Liver (tissue), 10 donors: ENCODE measurements at places on chromosomes 3 and 15.

DNA sequence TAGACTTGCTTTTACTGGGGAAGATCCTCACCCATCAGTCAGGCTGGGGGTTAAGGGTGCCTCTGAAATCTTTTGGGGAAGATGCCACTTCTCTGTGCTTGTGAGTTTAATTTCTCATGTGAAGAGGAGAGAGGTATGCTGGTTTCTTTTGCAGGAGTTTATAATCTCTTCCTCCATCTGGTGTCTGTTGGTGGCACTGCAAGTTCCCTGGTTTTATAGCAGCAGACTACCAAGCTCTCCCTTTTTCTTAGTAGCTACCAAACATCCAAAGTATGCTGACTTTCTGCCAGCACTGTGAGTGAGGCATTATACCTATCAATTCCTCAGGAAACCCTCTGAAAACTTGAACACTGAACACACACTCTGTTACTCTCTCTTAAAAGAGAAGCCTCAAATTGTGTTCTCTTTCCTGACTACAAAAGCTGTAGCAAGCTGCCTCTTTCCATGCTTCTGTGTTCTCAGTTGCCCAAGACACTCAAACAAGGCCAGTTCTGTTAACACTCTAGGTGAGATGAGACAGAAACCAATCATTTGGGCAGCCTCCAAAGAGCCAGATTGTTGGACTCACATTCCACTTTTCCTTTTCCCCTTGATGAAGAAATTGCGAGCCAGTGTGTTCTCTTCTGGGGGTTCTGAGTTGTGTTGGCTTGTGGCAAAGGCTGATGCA is 299.5 kb downstream of the GAP43 start:
- DNase-seq = no peak

GRCh38 chr3:159604151-159604581 is 384.5 kb upstream of the IL12A start:
- no peak for DNase-seq

GRCh38 chr3:73813692-73814292 is 189.1 kb upstream of the PDZRN3 start:
- no peak for DNase-seq

GRCh38 chr15:94704421-94704820 is 473.1 kb downstream of the MCTP2 start:
- no peak for DNase-seq

GRCh38 chr15:85727068-85727467 is 67.7 kb downstream of the KLHL25 start:
- no peak for DNase-seq

GRCh38 chr3:96677156-96677555 is 137.2 kb upstream of the EPHA6 start:
- no peak for DNase-seq
